ENCODE measurements at places on chromosomes 5 and 9. TPM values are rescaled to one million over a fixed set of nuclear protein-coding genes. Genes with fewer than 3 reads are reported as not detected.

DNA sequence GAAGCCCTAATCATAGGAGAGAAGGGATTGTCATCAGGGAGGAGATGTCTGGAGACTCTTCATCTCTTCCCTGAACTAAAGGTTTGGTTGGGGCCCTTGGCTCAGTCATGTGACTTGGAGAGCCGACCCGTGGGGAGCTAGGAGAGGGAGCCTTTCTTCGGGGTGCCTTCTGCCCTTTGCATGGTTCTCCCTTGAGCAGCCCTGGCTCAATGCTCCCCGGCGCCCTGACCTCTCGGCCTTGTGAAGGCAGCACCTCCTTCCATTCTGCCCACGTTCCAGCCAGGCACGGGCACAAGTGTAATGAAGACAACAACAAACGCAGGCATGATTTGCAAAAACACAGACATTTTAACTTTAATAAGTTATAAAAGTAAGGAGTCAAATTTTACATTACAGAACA lies 50.4 kb downstream of the ZNF354C start:
- DNase-seq: no peak

- no peak for DNase-seq
Observed at GRCh38 chr5:142175039-142175438, 66.5 kb downstream of the NDFIP1 start.

GRCh38 chr5:88954511-88954910 lies 71.5 kb upstream of the MEF2C start:
- DNase-seq: no peak

- no peak for DNase-seq
Observed at GRCh38 chr5:174211277-174211626, 165.7 kb downstream of the NSG2 start.

KIF12 gene
- total RNA-seq: 0.44 TPM

Data from right cardiac atrium (tissue), 5 donors.